ENCODE measurements at places on chromosomes 4 and X.

- no peak for DNase-seq
These were observed 22.2 kb downstream of the IL2 start for GRCh38 chr4:122434285-122434684.

- no peak for DNase-seq
These were observed 2.2 kb downstream of the MXD4 start for GRCh38 chr4:2259541-2260343.

DNA sequence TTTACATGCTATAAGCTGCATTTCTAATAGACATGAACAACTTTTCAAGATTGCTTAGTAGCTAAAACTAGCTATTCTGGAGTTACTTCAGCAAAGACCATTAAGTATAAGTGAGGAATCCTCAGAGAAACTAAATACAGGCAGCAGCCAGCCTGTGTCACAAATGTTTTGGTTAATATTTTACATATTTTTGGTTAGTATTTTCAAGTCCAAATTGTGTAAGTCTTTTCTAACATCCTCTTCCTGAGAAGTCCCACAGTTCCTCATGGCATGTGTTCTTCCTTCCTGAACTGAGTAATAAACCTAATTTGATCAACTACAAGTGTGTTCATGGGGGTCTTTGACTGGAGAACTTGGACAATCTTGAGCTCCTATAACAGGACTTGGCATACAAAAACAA, 42.4 kb upstream of the MCF2 start:
- no peak for DNase-seq

GRCh38 chrX:136055651-136056221, 70.5 kb downstream of the SLC9A6 start:
- peak; percentile 94 for DNase-seq

DNA sequence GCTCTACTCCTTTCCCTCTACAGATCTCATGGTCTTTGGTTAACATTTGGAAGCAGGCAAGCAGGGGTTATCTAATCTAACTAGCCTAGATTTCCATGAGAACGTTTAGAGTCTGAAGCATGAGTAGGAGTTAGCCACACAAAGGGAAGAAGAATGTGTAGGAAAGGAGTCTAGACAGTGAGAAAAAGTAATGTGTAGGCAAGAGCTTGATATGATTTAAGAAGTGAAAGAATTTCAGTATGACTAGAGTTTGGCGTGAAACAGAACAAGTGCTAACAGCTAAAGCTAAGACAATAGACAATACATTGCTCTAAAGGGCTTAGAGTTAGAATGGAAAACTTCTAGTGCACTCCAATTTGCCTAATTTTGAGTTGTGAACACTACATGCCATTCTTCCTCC, 10.8 kb downstream of the CXCL8 start:
- no peak for DNase-seq
